ENCODE measurements at places on chromosomes 12 and 14.

GRCh38 chr14:68527329-68527851 is 265.5 kb downstream of the ZFP36L1 start:
- peak; percentile 51 for DNase-seq

DNA sequence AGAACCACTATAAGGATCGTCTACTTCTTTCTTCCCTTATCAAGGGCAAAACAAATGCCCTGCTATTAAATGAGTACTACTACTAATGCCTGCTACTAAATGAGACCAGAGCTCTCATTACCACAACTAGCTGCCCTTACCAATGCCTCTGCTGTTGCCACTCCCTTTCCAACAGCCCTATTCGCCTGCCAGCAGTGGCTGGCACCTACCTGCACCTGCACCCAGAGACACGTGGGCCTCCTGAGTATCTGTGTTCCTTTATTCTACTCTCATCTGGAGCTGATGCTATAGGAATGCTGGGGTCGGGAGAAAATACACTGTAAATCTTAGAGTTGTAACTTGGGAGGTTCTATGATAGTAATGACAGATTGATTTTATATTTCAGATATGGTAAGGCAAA is 174.7 kb downstream of the SLC2A13 start:
- DNase-seq, result no peak

- DNase-seq, result peak; percentile 62
Observed at GRCh38 chr14:102362084-102362483, 606 bp downstream of the CINP start.

GRCh38 chr14:20434701-20435581 is 1.0 kb downstream of the KLHL33 start:
- peak; percentile 29 for DNase-seq

DNA sequence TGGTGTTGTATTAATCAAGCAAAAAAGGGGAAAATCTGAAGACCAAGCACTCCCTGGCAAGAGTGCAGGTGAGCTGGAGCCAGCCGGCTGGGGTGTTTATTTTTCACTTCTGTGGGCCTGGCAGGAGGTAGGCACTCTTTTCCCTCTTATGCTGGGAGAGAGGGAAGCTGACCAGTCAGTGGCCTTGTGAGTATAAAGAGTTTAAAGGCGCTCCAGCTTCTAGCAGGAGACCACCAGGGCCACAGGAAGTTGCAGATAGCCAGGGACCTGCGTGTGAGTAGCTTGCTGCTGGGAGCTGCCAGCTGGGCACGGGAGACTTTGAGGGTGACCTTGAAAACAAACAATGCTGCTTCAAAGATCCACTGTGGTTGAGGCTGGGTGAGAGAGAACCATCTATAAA is 217.4 kb upstream of the PWP1 start:
- no peak for DNase-seq

DNA sequence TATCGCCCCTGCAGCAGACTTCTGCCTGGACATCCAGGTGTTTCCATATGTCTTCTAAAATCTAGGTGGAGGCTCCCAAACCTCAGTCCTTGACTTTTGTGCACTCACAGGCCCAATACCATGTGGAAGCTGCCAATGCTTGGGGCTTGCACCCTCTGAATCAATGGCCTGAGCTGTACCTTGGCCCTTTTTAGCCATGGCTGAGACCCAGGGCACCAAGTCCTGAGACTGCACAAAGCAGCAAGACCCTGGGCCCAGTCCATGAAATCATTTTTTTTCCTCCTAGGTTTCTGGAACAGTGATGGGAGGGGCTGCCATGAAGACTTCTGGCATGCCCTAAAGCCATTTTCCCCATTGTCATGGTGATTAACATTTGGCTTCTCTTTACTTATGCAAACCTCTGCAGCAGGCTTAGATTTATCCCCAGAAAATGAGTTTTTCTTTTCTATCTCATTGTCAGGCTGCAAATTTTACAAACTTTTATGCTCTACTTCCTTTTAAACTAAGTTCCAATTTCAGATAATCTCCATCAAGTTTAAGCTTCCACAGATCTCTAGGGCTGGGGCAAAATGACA is 1445.8 kb upstream of the FLRT2 start:
- DNase-seq, result no peak

- DNase-seq, result peak; percentile 90
Observed at GRCh38 chr14:35385042-35385839, 19.3 kb downstream of the NFKBIA start.

GRCh38 chr14:100334904-100335303 is 11.8 kb downstream of the SLC25A47 start:
- DNase-seq, result no peak

DNA sequence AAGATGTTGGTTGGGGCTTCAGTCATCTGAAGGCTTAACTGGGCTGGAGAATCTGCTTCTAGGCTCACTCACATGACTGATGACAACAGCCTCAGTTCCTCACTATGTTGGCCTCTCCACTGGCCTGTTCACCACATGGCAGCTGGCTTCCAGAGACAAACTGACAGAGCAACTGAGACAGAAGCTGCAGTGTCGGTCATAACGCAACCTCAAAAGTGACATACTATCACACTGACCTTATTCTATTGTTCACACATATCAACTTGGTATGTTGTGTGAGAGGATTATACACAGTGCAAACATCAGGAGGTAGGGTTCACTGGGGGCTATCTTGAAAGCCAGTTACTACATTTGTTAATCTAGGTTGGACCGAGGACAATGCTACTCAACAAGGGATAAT is 92.9 kb downstream of the PAWR start:
- DNase-seq, result peak; percentile 10
